Activated CD8-positive, alpha-beta memory T cell treated with anti-CD3 and anti-CD28 coated beads, Interleukin-2, amount 10 ng/mL, durations not matched to agents 7 days and 5 days (primary cell): ENCODE measurements at places on chromosomes 2 and 18. TPM values are rescaled to one million over a fixed set of nuclear protein-coding genes. Genes with fewer than 3 reads are reported as not detected.

DNA sequence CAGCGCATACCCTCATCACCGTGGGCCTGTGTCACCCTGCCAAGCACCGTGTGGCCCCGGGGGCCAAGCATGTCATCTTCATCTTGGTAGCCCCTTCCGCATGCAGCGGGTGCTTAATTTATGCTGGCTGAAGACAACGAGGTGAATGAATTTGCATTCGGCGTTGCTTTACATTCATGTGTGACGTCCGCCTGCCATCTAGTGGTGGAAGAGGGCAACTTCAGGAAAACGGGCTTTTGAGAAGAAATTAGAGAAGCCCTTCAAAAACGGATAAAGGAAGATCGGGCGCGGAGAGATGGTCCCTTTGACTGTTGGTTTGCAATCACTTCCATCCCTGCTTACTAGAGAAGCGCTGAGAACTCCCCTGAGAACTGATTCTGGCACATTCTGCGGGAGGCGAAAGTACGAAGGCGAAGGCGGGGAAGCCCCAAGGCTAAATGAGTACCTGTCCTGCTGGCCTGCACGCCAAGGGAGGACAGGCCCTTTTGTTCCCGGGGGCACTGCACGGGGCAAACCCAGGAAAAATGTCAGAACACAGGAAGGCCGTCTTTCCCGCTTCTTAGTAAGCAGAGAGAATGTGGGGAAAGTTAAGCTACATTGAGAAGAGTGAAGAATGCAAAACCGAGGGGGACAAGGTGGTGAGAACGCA is 145.9 kb downstream of the ZNF516 start:
- peak; percentile 73 for DNase-seq
- no peak overlapping the region for H3K27ac ChIP-seq
- peaks cover 4% of the 10 kb centered on the region for H3K27me3 ChIP-seq
- H3K4me3 ChIP-seq = no peak overlapping the region
- no peaks in the 10 kb centered on the region for H3K36me3 ChIP-seq
- peaks cover 2% of the 10 kb centered on the region for H3K4me1 ChIP-seq

GRCh38 chr2:205998583-205998982 is 87.4 kb downstream of the INO80D start:
- no peak overlapping the region for H3K27ac ChIP-seq
- no peaks in the 10 kb centered on the region for H3K27me3 ChIP-seq
- H3K4me1 ChIP-seq = peaks cover 4% of the 10 kb centered on the region
- no peak overlapping the region for H3K4me3 ChIP-seq

DNA sequence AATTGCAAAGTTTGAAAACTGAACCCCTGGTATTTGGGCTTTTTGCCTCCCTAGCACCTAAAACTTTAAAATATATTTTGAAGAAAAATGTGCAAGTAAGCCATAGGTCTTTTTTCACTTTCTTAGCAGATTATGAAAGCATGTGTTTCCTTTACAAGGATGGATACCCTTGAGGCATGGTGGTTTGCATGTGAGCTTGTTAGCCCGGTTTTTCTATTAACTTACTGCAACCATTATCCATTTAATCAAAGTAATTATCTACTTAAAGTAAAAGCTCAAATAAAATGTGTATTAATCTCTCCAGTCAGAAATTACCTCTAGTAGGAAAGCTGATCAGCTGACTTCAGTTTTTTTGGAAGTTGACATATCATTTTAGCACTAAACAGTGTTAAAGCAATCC is 140.6 kb downstream of the EML6 start:
- H3K4me3 ChIP-seq = no peak overlapping the region
- DNase-seq = no peak
- no peaks in the 10 kb centered on the region for H3K36me3 ChIP-seq
- H3K4me1 ChIP-seq = peaks cover 12% of the 10 kb centered on the region
- no peaks in the 10 kb centered on the region for H3K27me3 ChIP-seq
- H3K27ac ChIP-seq = no peak overlapping the region

DNA sequence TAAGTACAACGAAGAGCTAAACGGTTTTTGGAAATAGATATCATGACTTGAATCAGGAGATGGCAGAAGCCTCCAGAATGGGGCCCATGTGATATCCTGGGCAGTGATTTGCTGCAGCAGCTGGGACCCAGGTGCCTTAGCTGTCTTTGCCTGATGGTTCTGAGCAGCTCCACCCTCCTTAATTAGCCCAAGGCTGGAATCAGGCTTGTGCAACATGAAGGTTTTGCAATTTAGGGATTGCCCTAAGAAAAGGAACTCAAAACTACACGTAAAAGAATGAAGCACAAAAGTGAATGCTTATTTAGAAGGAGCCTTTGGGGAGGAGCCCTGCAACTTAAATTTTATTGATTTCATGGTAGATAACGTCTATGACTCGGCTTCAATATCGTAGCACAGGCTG is 17.3 kb upstream of the CNDP2 start:
- no peak overlapping the region for H3K27ac ChIP-seq
- no peaks in the 10 kb centered on the region for H3K4me1 ChIP-seq
- DNase-seq = no peak
- no peaks in the 10 kb centered on the region for H3K36me3 ChIP-seq

The SPDYA gene
- total RNA-seq = 1.6 TPM

- no peaks in the 10 kb centered on the region for H3K36me3 ChIP-seq
- no peak for DNase-seq
- H3K27ac ChIP-seq = no peak overlapping the region
These were observed 210.7 kb downstream of the CCDC102B start for GRCh38 chr18:69008538-69008937.

The B3GNT7 gene
- 0.47 TPM for total RNA-seq

The FAM110C gene
- total RNA-seq = 2.1 TPM

DNA sequence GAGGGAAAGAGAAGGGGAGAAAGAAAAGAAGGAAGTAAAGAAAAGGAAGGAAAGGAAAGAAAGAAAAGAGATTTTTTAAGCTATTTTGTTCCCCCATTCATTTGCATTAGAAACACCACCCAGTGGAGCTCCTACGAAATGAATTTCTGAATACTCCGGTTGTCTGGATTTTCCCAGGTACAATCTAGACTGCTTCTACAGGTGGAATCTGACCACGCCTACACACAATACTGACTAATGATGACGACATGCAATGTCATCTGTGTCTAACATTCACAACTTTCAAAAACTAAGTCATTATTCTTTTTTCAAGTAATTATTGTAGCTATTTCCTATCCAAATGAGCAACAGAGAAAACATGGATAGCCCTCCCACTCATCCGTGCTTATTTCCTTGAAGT is 121.7 kb downstream of the ZNF516 start:
- H3K36me3 ChIP-seq = peaks cover 3% of the 10 kb centered on the region
- no peak for DNase-seq
- H3K4me1 ChIP-seq = peaks cover 42% of the 10 kb centered on the region
- no peak overlapping the region for H3K4me3 ChIP-seq
- peaks cover 15% of the 10 kb centered on the region for H3K27me3 ChIP-seq

GRCh38 chr2:10473121-10473756 is 25.1 kb upstream of the ODC1 start:
- H3K27ac ChIP-seq = no peak overlapping the region
- peaks cover 8% of the 10 kb centered on the region for H3K4me1 ChIP-seq
- H3K36me3 ChIP-seq = no peaks in the 10 kb centered on the region
- H3K4me3 ChIP-seq = no peak overlapping the region
- no peaks in the 10 kb centered on the region for H3K27me3 ChIP-seq

DNA sequence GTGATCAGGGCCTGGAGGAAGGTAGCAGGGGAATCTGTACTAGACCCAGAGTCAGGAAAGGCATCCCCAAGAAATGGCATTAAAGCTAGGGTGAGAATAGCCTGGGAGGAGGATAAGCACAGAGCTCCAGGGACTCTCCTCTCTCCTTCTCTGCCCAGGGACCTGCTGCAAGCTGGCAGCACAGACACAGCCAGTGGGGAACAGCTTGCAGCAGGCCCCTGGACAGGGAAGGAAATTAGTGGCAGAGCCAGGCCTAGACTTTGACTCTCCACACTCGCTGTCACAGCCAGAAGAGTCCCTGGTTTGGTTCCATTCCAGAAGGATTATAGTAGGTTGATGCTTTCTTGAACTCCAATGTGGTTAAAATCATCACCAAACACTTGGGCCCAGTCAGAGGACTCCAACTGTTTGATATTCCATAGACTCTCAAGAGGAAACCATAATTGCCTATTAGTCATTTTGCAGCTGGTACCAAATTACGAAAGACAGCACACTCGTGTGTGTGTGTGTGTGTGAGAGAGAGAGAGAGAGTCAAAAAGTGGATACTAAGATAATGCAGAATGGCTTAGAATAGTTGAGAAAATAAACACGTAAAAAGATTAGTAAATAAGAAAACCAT is 95.5 kb upstream of the ATP8B1 start:
- H3K27me3 ChIP-seq = peaks cover 3% of the 10 kb centered on the region
- H3K4me1 ChIP-seq = no peaks in the 10 kb centered on the region
- no peak overlapping the region for H3K4me3 ChIP-seq
- DNase-seq = no peak
- H3K27ac ChIP-seq = no peak overlapping the region

DNA sequence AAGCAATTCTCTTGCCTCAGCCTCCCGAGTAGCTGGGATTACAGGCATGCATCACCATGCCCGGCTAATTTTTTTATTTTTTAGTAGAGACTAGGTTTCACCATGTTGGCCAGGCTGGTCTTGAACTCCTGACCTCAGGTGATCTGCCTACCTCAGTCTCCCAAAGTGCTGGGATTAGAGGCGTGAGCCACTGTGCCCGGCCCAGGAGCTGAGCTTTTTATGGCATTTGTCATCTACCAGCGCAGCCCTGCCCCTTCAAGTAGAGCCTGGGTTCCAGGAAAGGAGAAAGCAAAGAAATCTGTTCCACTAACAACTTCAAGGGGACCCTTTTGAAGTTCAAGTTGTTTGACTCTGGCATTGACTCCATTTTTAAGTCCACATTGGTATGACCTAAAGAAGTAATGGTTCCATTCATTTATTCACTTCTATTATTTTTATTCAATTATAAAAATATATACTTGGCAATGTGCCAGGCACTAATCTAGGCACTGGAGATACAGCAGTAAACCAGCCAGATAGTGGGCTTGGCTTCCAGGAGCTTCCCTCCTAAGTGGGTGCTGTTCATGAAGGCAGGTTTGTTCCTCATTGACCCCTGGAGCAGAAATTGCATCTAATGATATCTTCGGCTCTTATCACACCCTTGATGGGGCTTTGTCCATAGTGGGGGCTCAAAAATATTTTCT is 8.0 kb upstream of the SFTPB start:
- no peak overlapping the region for H3K27ac ChIP-seq
- peaks cover 2% of the 10 kb centered on the region for H3K36me3 ChIP-seq

The HRH4 gene
- total RNA-seq = not detected
